GM12865 (cell line): ENCODE measurements at places on chromosomes 16 and 17.
A peak's percentile ranks its signal among the peaks of the same experiment; 100 is the strongest.

GRCh38 chr17:48328457-48328856 lies 101.6 kb downstream of the SKAP1 start:
- no peak for DNase-seq

DNA sequence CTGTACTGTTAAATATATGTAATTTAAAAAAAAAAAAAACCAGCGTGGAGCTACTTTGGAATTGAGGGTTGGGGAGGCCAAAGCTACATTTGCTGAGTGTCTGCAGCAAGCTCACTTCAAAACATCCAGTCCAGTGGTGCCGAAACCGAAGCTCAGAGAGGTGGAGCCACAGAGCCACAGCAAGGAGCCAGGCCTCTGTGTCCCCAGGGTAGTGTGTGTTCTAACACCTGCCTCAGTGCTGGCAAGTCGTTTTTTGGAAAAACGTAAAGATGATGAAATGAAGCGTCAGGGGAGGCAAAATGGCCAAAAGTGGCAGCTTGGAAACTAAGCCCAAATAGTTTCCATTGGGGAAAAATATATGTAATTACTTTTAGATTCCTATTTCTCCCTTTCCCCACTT lies 36.1 kb upstream of the MRC2 start:
- DNase-seq: no peak

GRCh38 chr17:5282642-5283217 lies 646 bp downstream of the RABEP1 start:
- DNase-seq: no peak

DNA sequence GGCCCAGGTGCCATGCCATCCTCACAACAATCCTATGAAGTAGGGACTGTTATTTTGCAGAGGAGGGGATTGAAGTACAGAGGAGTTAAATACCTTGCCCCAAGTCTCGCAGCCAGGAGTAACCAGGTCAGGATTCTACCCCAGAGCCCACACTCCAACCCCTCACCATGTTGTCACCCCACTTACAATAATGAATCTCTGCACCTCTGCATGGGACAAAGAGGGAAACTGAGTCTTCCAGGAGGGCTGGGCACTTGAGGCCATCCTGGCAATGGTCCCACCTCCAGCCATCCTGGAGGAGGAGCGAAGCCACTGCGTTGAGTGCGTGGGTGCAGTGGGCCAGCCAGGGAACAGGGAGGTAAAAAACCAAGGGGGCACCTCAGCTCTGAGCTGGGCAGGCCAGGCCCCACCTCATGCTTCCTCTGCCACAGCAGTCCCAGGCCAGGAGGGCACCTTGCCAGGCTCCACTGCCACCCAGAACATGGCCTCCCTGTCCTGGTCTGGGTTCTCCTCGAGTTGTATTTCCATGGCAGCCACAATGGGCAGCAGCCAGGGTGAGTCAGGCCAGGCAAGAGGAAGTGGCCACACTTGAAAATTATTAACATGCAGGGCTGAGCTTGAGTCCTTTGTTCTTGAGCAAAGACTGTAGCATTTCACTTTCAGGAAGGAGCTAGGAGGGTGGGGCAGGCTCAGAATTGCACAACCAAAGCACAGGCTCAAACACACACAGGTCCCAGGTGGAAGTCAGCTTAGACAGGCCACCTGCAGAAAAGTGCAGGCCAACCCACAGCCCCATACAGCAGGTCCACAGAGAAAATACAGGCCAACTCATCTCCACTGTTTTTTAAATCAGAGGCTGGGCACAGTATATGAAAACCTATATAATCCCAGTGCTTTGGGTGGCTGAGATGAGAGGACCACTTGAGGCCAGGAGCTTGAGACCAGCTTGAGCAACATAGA lies 52.1 kb downstream of the CUEDC1 start:
- peak; percentile 92 for DNase-seq

DNA sequence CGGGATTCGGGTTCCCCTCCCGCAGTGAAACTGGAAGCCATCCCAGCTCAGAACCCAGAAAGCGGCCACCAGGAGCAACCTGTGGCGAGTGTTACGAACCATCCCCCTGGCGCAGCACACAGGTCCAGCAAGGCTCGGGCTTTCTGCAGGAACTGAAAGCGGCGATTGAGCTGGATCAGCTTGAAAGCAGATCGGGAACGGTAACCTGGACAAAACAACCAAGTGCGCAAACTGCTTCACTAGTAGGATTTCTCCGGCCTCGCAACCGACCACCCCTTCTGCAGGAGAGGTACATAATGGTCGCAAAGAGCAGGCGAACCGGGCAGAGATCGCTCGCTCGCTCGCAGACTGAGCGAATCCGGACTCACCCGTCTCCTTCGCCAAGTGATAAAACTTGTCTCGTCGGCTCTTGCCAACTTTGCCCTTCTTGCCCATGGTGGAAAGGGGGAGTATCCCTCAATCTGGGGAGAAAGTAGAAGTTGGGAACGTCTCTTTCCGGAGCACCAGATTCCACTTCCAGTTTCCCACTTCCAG lies 696 bp upstream of the PSMC5 start:
- DNase-seq: no peak

DNA sequence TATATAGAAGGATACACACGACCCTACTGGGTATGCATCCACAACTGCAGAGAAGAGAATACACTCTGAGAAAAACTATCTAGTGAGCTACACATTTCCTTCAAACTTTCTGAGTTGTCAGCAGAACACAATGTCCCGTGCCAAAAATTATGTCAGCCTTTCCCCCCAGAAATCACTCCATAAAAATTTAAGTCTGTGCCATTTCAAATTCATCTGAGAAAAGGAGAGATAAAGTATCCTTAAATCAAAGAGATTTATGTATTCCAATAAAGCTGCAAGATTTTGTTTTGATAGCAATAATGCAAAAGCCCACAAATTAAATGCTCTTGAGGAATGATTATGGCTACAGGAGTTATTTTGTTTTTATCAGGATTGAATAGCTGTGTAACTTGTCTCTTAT lies 760.1 kb downstream of the CDH11 start:
- DNase-seq: no peak
